ENCODE measurements at places on chromosomes 3 and 15. TPM values are rescaled to one million over a fixed set of nuclear protein-coding genes. Genes with fewer than 3 reads are reported as not detected.
A peak's percentile ranks its signal among the peaks of the same experiment; 100 is the strongest.

Gene ALDH1A3
- total RNA-seq, result 0.38 TPM

Gene ERICH6
- total RNA-seq, result not detected

GRCh38 chr15:39434751-39435238, 146.1 kb upstream of the THBS1 start:
- H3K36me3 ChIP-seq, result no peaks in the 10 kb centered on the region
- no peak overlapping the region for H3K4me3 ChIP-seq
- peaks cover 8% of the 10 kb centered on the region for H3K27me3 ChIP-seq
- peaks cover 2% of the 10 kb centered on the region for H3K4me1 ChIP-seq
- DNase-seq, result no peak

DNA sequence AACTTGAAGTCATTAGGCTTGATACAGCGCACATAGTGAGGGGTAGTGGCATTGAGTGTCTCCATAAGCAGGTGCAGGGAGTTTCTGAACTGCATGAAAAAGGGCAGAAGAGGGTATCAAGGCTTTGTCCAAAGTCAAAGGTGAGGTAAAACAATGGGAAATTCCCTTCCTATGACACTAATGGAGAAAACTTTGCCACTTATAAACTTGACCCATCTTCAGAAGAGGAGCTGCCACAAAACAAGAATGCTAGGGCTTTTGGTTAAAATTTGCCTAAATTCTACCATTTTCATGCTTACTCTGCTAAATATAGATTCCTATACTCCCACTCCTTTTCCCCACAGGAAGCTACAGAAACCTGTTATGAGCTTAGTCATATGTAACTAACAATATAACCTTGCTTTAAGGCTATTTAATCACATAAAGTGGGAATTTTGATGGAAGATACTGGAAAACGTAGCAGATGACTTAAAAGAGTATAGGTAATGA, 87.5 kb upstream of the MYO5C start:
- peaks cover 6% of the 10 kb centered on the region for H3K27me3 ChIP-seq
- H3K36me3 ChIP-seq, result no peaks in the 10 kb centered on the region
- H3K4me3 ChIP-seq, result no peak overlapping the region
- H3K4me1 ChIP-seq, result no peaks in the 10 kb centered on the region

- no peaks in the 10 kb centered on the region for H3K36me3 ChIP-seq
- H3K4me1 ChIP-seq, result no peaks in the 10 kb centered on the region
Measured at GRCh38 chr3:172030181-172030580, 9.2 kb upstream of the FNDC3B start.

GRCh38 chr3:155664925-155665695, 79.8 kb downstream of the PLCH1 start:
- peaks cover 2% of the 10 kb centered on the region for H3K4me1 ChIP-seq
- H3K27ac ChIP-seq, result no peak overlapping the region
- no peak overlapping the region for H3K4me3 ChIP-seq
- DNase-seq, result peak; percentile 24
- H3K27me3 ChIP-seq, result peaks cover 2% of the 10 kb centered on the region

DNA sequence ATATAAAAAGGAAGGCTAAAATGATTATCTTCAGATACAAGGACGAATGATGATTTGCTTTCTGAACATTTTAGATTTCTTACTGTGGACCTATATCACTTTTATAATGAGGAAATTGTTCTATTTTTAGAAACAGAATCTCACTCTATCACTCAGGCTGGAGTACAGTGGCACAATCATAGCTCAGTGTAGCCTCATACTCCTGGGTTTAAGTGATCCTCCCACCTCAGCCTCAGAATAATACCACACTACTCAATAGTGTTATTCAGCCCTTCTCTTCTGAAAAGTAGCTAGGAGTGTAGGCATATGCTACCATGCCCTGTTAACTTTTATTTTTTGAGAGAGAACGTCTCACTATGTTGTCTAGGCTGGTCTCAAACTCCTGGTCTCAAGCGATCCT, 15.8 kb downstream of the DNAJC13 start:
- H3K27me3 ChIP-seq, result no peaks in the 10 kb centered on the region
- peak overlapping the region; percentile 49 for H3K27ac ChIP-seq
- H3K4me3 ChIP-seq, result no peak overlapping the region
- H3K4me1 ChIP-seq, result no peaks in the 10 kb centered on the region
- no peaks in the 10 kb centered on the region for H3K36me3 ChIP-seq
- no peak for DNase-seq

DNA sequence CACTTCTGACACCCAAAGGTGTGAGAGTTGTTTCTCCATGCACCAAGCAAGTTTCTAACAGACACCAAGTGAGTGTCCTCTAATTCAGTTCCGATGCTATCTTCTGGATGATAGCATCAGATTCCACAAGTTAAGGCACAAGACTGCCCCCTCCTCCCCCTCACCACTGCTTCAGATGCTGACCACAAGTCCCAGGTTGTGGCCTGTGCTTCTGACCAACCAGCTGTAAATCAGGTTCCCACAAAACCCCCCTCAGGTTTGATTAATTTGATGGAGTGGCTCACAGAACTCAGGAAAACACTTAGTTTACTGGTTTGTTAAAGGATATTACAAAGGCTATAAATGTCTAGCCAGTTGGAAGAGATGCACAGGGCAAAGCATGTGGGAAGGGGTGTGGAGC, 7.0 kb upstream of the PLA1A start:
- H3K27ac ChIP-seq, result no peak overlapping the region
- no peaks in the 10 kb centered on the region for H3K36me3 ChIP-seq
- no peaks in the 10 kb centered on the region for H3K4me1 ChIP-seq
- no peak overlapping the region for H3K4me3 ChIP-seq
- no peaks in the 10 kb centered on the region for H3K27me3 ChIP-seq
- DNase-seq, result no peak

DNA sequence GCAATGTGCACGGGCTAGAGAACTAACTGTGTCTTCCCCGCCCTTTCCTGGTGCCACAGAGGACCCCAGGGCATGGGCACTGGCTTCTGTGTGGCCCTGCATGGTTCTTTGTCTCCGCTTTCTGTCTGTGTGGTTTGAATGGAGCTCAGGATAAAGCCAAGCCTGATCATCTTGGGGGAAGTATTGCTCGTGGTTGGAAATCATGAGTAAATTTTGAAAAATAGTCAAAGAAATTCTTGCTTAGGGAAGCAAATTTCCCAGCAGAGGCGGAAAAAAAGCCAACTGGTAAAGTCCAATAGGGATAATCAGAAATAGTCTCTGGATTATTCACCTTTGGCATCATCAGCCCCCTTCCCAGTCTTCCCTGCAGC, 55.4 kb downstream of the MAGEF1 start:
- no peaks in the 10 kb centered on the region for H3K36me3 ChIP-seq
- DNase-seq, result no peak
- H3K4me3 ChIP-seq, result no peak overlapping the region
- no peak overlapping the region for H3K27ac ChIP-seq
- peaks cover 12% of the 10 kb centered on the region for H3K27me3 ChIP-seq
- no peaks in the 10 kb centered on the region for H3K4me1 ChIP-seq

DNA sequence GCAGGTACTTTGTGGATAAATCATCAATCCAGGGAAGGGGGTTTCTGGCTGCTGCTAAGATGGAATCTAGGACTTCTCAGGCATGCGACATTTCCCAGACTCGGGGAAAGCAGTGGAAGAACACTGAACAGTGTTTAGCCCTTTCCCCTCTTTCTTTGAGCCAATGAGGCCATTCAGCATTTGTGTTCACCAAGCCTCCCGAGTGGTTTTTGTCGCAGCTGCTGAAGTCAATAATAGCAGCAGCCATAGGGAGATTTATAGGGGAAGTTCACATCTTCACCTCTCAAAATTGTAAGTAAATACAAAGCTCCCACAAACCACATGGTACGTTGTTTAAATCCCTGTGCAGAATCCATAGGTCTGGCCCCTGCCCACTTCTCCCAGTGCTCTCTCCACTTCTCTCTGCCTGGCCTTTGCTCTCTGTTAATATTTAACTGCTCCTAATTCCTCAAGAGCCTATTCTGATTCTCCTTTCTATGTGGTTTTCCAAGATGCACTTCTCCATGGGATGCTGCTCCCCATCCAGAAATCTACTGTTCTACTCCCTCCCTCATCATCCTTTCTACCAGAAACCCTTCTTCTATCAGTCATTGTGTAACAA, 230.7 kb downstream of the SHQ1 start:
- no peak for DNase-seq
- H3K27me3 ChIP-seq, result no peaks in the 10 kb centered on the region
- H3K27ac ChIP-seq, result no peak overlapping the region
- H3K36me3 ChIP-seq, result no peaks in the 10 kb centered on the region
- H3K4me3 ChIP-seq, result no peak overlapping the region

- H3K27me3 ChIP-seq, result no peaks in the 10 kb centered on the region
- no peak overlapping the region for H3K27ac ChIP-seq
- H3K4me1 ChIP-seq, result no peaks in the 10 kb centered on the region
- no peak for DNase-seq
Measured at GRCh38 chr3:167225821-167226220, 154.3 kb downstream of the ZBBX start.

DNA sequence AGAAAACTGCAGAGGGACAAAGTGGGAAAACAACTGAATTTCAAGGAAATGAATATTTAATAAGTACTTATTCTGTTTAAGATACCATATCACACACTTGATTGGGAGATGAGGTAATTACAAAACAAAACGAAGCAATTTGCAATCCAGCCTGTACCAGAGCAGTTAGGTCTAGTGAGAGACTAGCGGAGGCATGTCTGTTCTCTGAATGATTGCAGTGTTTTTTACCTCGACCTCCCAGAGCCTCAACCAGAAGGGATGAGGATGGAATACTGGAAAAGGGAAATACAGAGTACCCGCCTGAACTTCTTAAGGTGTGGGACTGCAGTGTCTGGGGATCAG, 59.5 kb downstream of the PIK3CB start:
- peaks cover 63% of the 10 kb centered on the region for H3K36me3 ChIP-seq
- H3K4me3 ChIP-seq, result no peak overlapping the region
- H3K4me1 ChIP-seq, result peaks cover 2% of the 10 kb centered on the region
- DNase-seq, result no peak
- H3K27ac ChIP-seq, result peak overlapping the region; percentile 50

DNA sequence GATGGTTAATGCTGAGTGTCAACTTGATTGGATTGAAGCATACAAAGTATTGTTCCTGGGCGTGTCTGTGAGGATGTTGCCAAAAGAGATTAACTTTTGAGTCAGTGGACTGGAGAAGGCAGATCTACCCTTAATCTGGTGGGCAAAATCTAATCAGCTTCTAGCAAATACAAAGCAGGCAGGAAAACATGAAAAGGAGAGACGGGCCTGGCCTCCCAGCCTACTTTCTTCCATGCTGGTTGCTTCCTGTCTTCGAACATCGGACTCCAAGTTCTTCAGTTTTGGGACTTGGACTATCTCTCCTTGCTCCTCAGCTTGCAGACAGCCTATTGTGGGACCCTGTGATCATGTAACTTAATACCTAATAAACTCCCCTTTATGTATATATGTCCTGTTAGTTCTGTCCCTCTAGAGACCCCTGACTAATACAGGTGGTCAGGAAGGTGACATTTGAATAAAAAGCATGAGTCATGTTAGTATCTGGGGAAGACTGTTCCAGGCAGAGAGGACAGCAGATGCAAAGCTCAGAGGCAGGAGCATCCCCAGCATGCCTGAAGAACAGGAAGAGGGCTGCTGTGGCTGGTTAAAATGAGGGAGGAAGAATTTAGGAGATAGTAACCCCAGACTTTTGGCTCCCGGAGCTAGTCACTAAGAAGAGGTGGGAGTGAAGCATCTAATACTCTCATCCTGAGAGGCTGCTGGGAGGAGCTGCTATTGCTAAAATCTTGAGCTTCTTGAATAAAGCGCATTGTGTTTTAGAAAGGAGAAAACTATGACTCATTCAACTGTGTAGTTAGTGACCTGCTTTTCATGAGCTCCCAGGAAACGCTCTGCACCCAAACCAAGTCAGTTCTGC, 207.4 kb upstream of the HES1 start:
- H3K4me3 ChIP-seq, result no peak overlapping the region
- H3K36me3 ChIP-seq, result no peaks in the 10 kb centered on the region
- peak; percentile 39 for DNase-seq
- H3K4me1 ChIP-seq, result peaks cover 16% of the 10 kb centered on the region
- H3K27ac ChIP-seq, result peak overlapping the region; percentile 67
- no peaks in the 10 kb centered on the region for H3K27me3 ChIP-seq

GRCh38 chr3:71584394-71585011, 975 bp upstream of the FOXP1 start:
- H3K4me1 ChIP-seq, result peaks cover 27% of the 10 kb centered on the region
- peak overlapping the region; percentile 65 for H3K4me3 ChIP-seq
- H3K27me3 ChIP-seq, result no peaks in the 10 kb centered on the region
- peak overlapping the region; percentile 90 for H3K27ac ChIP-seq
- no peaks in the 10 kb centered on the region for H3K36me3 ChIP-seq
- peak; percentile 25 for DNase-seq

DNA sequence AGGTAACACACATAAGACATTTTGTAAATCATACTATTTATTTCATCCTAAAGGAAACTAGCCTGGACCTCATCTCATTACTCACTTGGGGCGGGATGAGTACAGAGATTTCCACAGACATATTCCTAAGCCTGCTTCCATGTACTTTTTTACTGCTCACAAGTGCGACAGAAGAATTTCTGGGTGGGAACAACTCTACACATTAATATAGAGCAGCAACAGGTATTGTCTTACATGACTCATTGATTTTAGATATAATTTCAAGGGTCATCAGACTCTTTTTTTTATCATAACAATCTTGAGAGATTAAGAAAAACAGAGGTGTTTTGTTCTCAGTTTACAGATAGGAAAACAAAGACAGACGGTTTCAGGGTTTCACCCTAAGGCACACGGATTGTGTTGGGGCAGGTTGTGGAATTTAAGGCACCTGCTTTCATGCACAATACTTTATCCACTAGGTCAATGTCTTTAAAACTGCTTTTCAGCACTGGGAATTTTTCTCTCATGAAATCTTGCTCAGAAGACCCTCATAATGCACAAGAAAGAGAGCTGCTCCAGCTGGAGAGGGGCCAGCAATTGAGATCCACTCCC, 186.7 kb upstream of the CDIN1 start:
- H3K27ac ChIP-seq, result no peak overlapping the region
- no peaks in the 10 kb centered on the region for H3K36me3 ChIP-seq
- DNase-seq, result no peak
- no peak overlapping the region for H3K4me3 ChIP-seq

DNA sequence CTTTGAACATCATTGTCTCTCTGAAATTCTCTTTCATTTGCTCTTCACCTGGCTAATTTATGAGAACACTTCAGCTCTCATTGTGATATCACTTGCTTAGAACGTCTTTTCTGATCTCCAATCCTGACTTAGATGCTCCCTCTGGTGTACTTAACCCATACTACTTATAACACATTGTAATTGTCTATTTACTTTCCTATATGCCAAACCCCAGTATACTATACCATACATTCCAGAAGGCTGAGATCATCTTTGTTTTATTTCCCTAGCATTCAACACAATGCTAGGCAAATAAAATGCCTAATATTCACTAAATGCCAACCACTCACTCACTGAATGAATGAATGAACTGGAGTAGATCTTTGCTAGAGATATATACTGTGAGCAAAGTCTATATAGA, 27.0 kb upstream of the PEX5L start:
- DNase-seq, result no peak
- no peaks in the 10 kb centered on the region for H3K36me3 ChIP-seq
- no peaks in the 10 kb centered on the region for H3K4me1 ChIP-seq
- H3K27me3 ChIP-seq, result no peaks in the 10 kb centered on the region
- no peak overlapping the region for H3K27ac ChIP-seq

DNA sequence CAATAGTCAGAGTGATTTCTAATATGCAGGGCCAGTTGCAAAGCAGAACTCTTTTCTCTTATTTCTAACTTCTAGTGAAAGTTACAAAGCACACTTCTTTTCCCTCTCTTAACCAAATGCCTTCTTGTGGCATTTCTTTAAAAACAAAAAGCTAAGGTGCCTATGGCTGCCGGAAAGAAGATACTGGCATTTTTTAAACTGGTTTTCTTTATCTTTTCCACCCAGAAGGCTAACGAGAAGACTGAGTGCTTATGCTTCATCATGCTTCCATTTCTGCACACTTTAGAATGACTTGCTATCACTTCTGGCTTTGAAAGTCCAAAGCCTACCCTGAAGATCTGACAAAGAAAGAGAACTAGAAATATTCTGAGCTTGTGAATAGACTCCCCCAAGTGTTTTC, 141.3 kb downstream of the P2RY1 start:
- H3K27ac ChIP-seq, result peak overlapping the region; percentile 92
- peaks cover 42% of the 10 kb centered on the region for H3K4me1 ChIP-seq
- DNase-seq, result peak; percentile 64
- H3K36me3 ChIP-seq, result no peaks in the 10 kb centered on the region
- no peaks in the 10 kb centered on the region for H3K27me3 ChIP-seq

Measured in K562 (cell line).